Activated naive CD8-positive, alpha-beta T cell treated with anti-CD3 and anti-CD28 coated beads, Interleukin-2, amount 50 U/mL, for 24 hours (primary cell): ENCODE measurements at places on chromosomes 5 and 9.

DNA sequence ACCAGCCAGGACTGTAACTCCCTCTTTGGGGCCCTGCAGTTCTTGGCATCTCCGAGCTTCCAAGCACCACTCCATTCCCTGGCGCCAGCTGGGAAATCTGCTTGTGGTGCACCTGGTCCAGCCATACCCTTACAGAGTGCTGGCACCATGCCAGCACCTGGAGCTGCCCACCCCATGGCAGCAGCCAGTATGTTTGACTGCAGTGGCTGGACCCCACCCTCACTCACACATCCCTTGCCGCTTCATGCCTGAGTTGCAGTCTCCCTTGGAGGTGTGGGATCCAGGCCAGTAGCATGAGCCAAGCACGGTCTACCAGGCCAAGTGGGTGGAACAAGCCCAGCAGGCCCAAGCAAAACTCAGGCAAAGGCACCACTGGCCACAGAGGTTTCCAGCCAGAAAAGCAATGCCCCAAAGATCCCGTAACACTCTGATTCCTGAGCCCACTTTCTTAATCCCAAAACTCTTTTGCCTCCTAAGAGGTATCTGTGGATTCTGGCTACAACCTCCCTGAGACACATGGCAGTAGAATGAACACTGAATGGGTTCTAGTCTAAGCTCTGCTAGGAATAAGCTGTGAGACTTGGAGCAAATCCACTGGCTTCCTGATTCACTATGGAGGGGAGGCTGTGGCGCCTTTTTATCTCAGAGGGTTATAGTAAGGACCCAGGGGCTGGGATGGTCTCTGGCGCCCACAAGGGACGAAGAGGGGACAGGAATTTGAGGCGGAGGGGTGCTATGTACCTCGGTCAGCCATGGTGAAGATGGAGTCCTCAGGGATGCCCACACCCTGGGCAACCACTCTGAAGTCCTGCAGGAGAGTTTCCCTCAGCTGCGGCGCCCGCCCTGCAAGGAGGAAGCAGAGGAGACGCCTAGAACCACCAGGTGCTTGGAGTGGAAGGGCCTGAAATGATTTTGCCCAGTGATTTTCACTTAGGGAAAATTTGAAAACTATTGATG lies 5.6 kb downstream of the AMBP start:
- H3K27ac ChIP-seq, result no peak overlapping the region
- H3K36me3 ChIP-seq, result no peaks in the 10 kb centered on the region
- DNase-seq, result no peak

DNA sequence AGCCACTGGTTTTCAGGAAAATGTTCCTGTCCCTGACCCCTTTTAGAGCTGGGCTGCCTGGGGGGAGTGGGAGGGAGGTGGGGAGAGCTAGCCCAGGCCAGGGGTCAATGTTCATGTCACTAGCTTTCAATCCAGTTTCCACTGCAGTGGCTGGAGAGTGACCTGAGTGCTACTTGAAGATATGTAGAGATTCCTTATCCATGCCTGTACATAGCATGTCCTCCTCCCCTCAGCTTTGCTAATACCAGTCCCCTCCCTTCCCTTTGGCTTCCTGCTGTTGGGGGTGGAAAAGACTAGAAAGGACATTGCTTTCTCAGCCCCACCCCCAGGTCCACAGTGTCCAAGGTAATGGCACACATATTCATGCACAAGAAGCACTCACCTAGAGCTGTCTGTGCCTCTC lies 7.8 kb downstream of the DNAJB5 start:
- H3K4me3 ChIP-seq, result no peak overlapping the region
- peaks cover 18% of the 10 kb centered on the region for H3K36me3 ChIP-seq
- H3K4me1 ChIP-seq, result peaks cover 62% of the 10 kb centered on the region
- peak overlapping the region; percentile 7 for H3K27ac ChIP-seq

DNA sequence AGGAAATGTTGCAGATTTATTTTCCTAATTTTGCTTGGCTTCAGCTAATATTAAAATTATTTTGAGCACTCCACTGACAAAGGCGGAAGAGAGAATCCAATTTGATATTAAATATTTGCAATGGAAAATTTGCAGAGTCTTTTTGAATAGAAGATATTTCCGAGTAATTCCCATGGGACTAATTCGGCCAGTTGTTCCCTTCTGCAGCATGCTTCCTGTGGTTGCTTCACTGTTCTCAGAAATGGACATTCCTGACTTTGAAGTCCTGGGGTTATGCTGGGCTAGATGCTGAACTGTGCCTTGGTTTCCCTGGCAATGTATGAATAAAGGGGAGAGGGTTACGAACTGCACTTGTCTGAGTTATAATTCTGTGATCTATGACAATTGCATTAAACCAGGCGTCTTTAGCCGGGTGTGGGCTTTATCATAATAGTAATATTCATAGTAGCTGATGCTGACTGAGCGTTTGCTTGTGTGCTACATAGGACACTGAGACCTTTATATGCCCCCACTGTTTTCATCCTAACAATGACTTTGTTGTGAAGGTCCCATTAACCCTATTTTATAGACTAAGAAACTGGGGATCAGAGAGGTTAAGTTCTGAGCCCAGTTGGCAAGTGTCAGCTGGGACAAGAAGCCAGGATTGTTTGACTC lies 114.5 kb upstream of the SPRY4 start:
- H3K4me1 ChIP-seq, result peaks cover 15% of the 10 kb centered on the region
- no peaks in the 10 kb centered on the region for H3K36me3 ChIP-seq
- no peak overlapping the region for H3K27ac ChIP-seq
- no peak for DNase-seq
- peaks cover 11% of the 10 kb centered on the region for H3K27me3 ChIP-seq

- no peak for DNase-seq
- H3K4me1 ChIP-seq, result peaks cover 30% of the 10 kb centered on the region
- no peak overlapping the region for H3K4me3 ChIP-seq
- H3K27me3 ChIP-seq, result no peaks in the 10 kb centered on the region
- H3K36me3 ChIP-seq, result peaks cover 36% of the 10 kb centered on the region
These were observed 7.2 kb downstream of the STARD4 start for GRCh38 chr5:111505096-111505495.

GRCh38 chr9:124779368-124780059 lies 2.6 kb downstream of the OLFML2A start:
- peaks cover 14% of the 10 kb centered on the region for H3K4me1 ChIP-seq
- no peak for DNase-seq
- H3K27ac ChIP-seq, result no peak overlapping the region

DNA sequence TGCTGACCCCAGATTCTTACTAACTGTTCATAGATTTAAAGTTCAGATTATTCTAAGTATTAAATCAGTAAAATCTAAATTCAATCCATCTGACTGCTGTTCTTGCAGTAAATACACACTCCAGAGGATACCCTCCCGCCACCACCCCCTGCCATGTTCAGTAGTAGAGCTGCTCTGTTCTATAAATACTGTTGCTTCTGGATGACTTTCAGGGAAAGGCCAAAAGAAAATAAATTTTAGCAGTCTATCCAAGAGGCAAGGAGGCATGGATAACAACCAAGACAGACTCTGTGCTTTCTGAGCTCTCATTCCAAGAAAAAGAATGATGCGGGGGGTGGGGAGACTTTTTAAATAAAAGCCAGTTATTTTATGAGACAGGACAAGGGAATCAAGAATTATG lies 115.1 kb downstream of the ADAMTS6 start:
- H3K36me3 ChIP-seq, result no peaks in the 10 kb centered on the region
- H3K27ac ChIP-seq, result no peak overlapping the region
- no peak overlapping the region for H3K4me3 ChIP-seq
- H3K4me1 ChIP-seq, result no peaks in the 10 kb centered on the region

DNA sequence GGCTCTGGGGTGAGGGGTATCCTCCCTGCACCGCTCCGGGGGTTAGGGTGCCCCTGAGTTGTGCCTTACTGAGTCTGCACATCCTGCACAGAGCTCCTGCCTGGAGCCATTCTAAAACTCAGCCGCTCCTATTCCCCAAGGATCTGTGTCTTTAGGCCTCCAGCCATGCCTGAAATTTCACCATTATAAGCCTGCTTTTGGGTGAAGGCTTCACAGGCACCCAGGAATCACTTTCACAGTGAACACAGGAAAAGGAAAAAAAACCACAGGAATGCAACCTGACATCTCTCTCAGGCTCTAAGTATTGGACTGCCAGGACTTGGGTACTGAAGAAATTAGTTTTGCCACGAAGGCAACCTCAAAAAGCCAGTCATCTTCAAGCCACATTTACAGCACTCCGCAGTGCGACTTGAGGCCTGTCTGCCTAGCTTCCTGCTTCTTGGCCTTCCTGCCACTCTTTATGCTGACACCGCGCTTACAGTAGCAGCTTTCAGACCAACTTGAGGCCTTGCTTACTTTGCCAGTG lies 30.9 kb downstream of the GALNT10 start:
- no peak overlapping the region for H3K4me3 ChIP-seq
- peaks cover 43% of the 10 kb centered on the region for H3K4me1 ChIP-seq
- H3K36me3 ChIP-seq, result peaks cover 19% of the 10 kb centered on the region
- no peaks in the 10 kb centered on the region for H3K27me3 ChIP-seq

GRCh38 chr5:7420510-7421280 lies 24.8 kb downstream of the ADCY2 start:
- H3K27ac ChIP-seq, result no peak overlapping the region
- no peaks in the 10 kb centered on the region for H3K4me1 ChIP-seq
- no peak overlapping the region for H3K4me3 ChIP-seq
- peaks cover 4% of the 10 kb centered on the region for H3K27me3 ChIP-seq

DNA sequence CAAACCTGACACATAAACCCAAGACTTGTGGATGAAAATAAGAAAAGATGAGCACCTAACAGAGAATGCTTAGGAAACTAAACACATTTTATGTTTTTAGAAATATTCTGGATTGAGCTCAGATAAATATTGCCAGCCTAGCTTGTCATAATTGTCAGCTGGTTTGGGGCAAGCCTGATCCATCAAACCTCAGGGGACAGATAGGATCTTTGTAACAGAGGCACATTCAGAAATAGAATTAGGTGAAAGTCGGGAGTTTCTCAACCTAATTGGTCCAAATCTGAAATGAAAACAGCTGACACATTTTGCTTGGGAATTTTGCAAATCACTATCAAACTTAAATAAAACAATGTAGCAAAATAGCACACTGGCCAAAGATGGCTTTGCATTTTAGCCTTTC lies 503.7 kb downstream of the ANXA1 start:
- no peak for DNase-seq
- H3K4me3 ChIP-seq, result no peak overlapping the region

DNA sequence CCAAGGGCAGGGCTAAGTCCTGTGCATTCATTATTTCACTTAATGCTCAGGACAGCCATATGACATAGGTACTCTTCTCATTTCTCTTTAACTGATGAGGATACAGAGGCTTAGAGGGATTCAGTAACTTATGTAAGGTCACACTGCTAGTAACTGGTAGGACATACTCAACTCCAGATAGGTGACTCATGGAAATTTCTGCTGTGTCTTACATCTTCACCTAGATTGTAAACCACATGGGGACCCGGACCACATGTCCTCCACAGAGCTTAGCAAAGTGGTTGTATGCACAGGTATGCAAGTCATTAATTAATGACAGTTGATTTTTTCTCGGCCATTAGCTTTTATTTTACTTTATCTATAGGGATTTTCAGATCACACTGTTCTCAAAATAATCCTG lies 29.3 kb downstream of the SLC1A1 start:
- no peak overlapping the region for H3K4me3 ChIP-seq
- no peaks in the 10 kb centered on the region for H3K27me3 ChIP-seq
- DNase-seq, result peak; percentile 5
- H3K36me3 ChIP-seq, result no peaks in the 10 kb centered on the region
- H3K27ac ChIP-seq, result no peak overlapping the region

- H3K4me1 ChIP-seq, result no peaks in the 10 kb centered on the region
- no peaks in the 10 kb centered on the region for H3K36me3 ChIP-seq
- no peak for DNase-seq
- no peak overlapping the region for H3K27ac ChIP-seq
- peaks cover 4% of the 10 kb centered on the region for H3K27me3 ChIP-seq
- no peak overlapping the region for H3K4me3 ChIP-seq
These were observed 251.2 kb downstream of the CHSY3 start for GRCh38 chr5:130155345-130156011.

GRCh38 chr9:84919440-84919839 lies 249.9 kb downstream of the NTRK2 start:
- no peaks in the 10 kb centered on the region for H3K36me3 ChIP-seq
- H3K27me3 ChIP-seq, result no peaks in the 10 kb centered on the region
- H3K4me1 ChIP-seq, result no peaks in the 10 kb centered on the region
- H3K4me3 ChIP-seq, result no peak overlapping the region
